Mesendoderm (in vitro differentiated cells): ENCODE measurements at places on chromosomes 4 and X.

GRCh38 chr4:99983289-99983943 lies 33.3 kb upstream of the H2AZ1 start:
- DNase-seq, result no peak

GRCh38 chrX:47497271-47497888 lies 14.4 kb upstream of the ZNF41 start:
- DNase-seq, result no peak

DNA sequence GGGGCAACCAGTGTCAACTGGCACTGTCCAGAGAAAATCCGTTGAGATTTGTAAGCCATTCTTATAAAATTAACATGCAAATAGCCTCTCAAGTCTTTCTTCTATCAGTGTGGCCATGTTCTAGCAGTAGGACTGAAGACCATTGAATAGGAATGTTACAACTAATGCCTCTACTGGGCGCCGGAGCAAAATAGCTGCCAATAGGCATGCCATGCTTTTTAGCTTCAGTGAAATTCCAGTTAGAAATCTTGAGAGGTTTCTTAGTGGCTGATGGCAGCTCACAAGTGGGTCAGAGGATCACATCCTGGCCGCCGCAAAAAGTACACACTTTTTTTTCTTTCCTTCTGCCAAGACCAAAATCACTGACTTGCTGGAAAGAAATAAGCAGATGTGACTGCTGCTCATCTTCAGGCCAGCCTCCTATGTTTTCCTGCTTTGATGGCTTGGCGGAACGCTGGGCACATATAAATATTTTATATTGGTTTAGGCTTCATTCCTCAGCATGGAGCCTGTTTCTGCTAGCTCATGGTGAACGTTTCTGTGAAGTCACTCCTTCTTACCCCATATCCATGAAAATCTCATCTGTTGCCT lies 293.1 kb downstream of the TENM3 start:
- peak; percentile 62 for DNase-seq

GRCh38 chr4:6472387-6473263 lies at the start of gene PPP2R2C:
PPP2R2C (minus strand) TSS chr4:6472614; CDS start chr4:6472229, 385 bp downstream.
- DNase-seq, result peak; percentile 38

GRCh38 chrX:126723881-126724280 lies 95.6 kb upstream of the PRR32 start:
- DNase-seq, result no peak

GRCh38 chrX:23732704-23733103 lies 10.4 kb downstream of the ACOT9 start:
- DNase-seq, result no peak

DNA sequence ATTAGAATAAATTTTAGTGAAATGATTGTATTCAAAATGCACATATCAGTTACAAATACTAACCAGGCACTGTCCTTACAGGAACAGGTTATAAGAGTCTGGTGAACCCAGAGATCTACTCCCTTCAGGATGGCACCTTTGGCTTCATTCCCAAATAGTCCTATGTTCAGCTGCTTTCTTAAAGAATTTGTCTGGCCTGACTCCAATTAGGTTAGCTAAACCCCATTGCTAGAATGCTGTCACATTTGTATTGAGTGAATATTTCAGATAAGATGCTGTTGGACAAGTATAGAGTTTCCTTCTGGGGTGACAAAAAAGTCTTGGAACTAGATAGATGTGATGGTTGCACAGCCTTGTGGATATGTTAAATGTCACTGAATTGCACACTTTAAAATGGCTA lies 69.4 kb downstream of the EFHC2 start:
- no peak for DNase-seq

DNA sequence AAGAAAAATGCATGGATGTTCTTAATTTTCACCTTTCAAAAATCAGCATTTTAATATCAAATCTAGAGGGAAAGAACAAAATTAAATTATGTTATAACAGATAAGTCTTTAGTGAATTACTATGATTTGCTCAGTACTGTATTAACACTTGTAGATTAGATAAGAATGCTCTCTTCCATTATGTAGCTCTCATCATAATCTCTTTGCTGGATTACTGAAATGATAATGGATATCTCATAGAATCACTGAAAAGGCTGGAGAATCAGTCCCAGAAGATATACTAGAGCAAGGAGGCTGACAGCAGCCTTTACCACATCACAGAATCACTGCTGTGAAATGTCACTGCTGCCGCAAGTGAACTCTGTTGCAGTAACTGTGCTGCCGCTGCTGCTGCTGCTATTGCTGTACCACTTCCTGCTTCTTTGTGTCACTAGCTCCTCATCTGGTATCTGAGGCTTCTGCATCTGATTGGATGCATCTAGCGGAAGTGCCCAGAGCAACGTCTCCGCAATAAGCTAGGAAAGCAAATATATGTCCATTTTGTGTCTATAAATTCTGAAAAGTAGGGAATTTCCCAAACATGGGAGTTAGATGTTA lies 738.2 kb downstream of the ADGRL3 start:
- peak; percentile 88 for DNase-seq

- no peak for DNase-seq
Measured at GRCh38 chrX:103741879-103742278, 31.2 kb downstream of the TMEM31 start.

- no peak for DNase-seq
Measured at GRCh38 chr4:75989846-75990528, 758 bp downstream of the SDAD1 start.

- DNase-seq, result peak; percentile 75
Measured at GRCh38 chr4:186266729-186267456, 904 bp downstream of the F11 start.

- no peak for DNase-seq
Measured at GRCh38 chr4:183326853-183327252, 4.6 kb upstream of the CLDN24 start.

DNA sequence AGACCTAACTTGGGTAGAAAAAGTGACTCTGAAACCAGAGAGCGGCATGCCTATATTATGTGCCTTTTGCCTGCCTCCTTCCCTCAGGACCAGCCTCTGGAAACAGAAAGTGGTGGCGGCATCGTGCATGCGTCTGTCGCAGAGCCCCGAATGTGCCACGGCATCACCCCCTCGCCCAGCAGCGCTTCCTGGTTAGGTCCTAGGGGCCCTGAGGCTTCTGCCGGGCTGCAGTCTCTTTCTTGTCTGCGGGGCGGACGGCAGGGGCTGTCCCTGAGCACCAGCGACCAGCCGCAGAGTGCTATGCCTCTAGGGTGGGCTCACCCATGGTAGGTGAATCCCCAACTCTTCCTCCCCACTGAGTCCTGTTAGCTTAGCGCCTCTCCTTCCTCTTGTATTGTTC lies 68.7 kb downstream of the VSIG4 start:
- DNase-seq, result no peak

DNA sequence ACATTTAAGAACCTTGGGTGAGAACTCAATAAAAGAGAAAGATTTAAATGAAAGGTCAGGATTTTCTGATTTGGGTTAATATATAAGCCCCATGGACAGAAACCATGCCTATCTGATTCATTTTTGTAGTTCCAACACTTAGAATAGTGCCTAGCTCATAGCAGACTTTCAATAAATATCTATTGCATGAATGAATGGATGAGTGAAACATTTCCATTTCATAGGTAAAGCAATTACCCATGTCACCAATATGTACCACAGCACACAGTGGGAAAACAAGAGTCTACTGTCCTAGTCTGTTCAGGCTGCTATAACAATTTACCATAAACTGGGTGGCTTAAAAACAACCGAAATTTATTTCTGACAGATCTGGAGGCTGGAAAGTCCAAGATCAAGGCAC lies 63.9 kb upstream of the PTPN13 start:
- DNase-seq, result no peak

DNA sequence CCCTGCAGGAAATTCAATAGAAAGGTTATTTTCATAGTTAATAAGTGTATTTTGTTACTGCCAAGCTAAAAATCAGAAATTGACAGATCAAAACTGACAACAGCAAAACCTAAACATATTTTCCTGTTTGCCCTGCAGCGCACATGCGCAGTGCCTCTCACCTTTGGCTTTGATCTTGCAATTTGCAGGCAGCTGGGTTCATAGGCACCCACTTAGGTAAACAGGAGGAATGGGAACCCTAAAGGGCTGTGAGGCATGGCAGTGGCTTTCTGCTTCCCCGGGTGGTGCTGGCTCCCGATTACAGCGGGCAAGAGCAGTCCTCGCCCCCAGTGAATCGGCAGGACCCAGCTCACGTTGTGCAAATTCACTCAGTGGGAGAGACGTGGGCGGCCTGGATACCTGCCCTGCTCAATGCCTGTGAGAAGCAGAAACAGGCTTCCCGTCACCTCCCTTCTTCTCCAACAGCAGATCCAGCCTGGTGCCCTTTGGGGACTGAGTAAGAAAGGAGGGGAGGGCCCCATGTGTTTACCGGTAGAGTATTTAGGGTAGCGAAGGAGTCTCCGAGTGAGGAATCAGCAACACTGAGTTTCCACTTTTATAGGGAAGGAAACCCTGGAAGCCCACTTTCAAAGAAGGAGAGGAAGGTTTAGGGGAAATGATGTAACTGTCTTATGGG lies 25.7 kb downstream of the CCKAR start:
- DNase-seq, result no peak

GRCh38 chrX:12611471-12611870 lies 179.7 kb upstream of the PRPS2 start:
- no peak for DNase-seq

DNA sequence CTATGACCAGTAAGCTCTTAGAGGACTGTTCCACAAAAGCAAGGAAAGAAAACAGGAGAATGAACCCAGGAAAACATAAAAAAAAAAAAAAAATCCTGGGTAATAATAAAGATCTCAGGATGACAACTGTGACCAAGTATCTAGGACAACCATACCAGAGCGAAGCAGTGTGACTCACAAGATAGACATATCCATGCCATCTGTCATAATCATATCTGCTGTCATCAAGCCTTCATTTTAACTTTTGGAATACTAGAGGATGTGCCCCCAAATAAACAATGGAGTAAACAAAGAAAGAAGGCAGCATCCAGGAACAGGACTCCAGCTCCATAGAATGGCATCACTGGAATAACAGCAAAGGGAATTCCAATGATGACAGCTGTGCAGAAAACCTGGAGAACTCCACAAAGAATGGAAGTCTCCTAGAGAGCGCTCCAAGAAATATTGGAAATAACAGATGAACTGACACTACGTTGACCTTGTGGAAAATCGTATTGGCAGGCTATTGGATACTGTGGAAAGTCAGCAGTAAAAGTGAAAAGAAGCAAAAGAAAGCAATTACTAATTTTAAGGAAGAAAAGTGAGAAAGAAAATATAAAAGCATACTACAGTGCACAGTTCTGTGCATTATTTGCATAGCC lies 35.3 kb downstream of the HPGDS start:
- DNase-seq, result no peak

DNA sequence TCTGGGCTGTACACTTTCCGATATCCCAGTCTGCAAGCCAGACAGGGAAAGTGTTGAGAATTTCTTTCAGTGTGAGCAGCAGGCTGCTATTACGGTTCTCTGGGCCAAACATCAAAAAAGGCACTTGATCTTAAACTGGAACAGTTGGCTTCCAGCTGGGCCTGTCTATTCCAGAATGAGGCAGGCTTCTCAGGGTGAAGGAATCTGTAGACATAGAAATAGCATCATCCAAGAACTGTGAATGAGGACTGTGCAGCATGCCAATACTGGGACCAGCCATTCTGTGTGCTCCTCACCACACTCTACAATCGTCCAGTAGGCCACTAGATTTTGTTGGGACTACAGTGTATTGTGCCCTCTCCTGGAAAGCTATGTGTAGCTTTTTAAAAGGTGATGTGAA lies 31.1 kb downstream of the ART3 start:
- DNase-seq, result no peak

DNA sequence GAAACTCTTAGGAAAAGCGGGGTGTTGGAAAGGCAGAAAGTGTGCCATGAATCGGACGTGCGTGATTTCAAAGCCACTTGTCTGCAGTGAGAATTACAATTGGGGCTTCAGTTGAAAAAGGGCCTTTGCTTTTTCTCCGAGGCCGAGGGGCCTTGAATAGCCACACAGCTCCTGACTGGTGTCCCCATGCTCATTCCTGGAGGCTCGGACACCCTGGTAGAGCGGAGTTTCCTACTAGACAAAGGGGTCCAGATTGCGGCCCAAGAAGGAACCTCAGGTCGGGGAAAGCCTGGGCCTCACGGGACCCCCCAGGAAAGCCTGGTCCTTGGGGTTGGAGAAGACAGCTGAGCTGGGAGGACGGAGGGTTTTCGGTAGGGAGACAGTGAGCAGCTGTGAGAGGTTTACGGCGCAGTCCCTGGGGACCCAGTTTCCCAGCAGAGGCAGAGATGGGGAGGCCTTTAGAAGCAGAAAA lies 3.0 kb upstream of the SHOX start:
- no peak for DNase-seq

- DNase-seq, result peak; percentile 62
Measured at GRCh38 chr4:178917756-178918155, 1475.5 kb upstream of the AGA start.

- DNase-seq, result no peak
Measured at GRCh38 chrX:147733369-147733768, 178.3 kb upstream of the FMR1 start.

DNA sequence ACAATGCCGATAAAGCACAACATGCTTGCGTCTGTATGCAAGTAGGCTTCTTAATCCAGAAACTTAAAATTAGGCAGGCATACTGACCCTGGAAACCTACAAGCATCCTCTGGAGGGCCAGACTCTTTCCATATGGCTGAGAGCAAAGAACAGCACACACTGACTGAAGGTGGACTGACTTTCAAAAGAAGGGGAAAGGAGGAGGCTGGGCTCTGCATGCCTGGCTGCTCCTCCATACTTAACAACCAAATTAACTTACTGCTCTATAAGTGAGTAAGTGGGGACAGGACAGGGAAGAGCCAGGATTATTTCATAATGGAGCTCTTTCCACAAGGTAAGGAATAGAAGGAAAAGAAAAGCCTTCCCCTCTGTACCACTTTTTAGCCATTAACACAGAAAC lies 55.9 kb upstream of the ATP8A1 start:
- no peak for DNase-seq

DNA sequence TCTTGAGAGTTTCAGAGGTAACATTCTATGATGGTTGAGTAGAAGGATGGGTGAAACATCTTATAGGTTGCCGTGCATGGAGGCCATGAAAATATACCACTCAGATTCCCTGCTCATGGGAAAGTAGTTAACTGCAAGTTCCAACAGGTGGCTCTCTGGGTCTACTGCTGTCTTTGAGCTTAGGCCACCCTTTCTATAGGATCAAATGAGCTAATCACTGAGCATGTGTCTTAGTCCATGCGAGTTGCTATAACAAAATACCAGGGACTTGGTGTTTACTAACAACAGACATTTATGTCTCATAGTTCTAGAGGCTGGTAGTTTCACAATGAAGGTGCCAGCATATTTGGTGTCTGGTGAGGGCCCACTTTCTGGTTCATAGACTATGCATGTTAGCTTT lies 144.8 kb upstream of the UNC5C start:
- DNase-seq, result peak; percentile 81

DNA sequence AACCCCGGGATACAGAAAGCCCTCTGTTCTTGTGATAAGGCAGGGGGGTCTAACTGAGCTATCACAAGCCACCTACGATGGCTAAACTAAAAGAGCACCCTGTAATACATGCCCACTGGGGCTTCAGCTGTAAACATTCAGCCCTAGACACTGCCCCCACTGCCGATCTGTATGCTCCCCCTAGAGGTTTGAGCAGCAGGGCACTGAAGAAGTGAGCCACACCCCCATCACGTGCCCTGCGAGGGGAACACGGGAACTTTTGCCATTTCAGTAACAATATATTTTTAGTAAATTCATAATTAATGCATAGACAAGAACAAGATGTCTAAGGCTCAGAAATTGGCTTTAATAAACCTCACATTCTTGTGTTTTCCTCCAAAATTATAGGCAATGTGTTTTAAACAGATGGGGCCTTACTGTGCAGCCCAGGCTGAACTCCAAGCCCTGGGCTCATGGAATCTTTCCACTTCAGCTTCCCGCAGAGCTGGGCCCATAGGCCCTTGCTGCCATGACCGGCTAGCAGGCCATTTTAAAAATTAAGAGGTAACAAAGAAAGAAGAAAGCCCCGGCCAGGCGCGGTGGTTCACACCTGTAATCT lies 235.3 kb upstream of the SFRP2 start:
- DNase-seq, result peak; percentile 48
